A549 treated with DMSO at 1 μM for 4 hours (cell line): ENCODE measurements at places on chromosomes 6 and 20. TPM values are rescaled to one million over a fixed set of nuclear protein-coding genes. Genes with fewer than 3 reads are reported as not detected.

Gene CCN6
- not detected in 5 replicates for total RNA-seq

Gene GJA10
- total RNA-seq, result not detected in 5 replicates

Gene BPIFB2
- total RNA-seq, result not detected in 5 replicates

Gene OPRL1
- 0.40 to 0.71 TPM (median 0.51 TPM) in 5 replicates for total RNA-seq

Gene TRERF1
- total RNA-seq, result 5.7 to 10.0 TPM (median 8.6 TPM) in 5 replicates
